ENCODE measurements at places on chromosomes 16 and 17.

DNA sequence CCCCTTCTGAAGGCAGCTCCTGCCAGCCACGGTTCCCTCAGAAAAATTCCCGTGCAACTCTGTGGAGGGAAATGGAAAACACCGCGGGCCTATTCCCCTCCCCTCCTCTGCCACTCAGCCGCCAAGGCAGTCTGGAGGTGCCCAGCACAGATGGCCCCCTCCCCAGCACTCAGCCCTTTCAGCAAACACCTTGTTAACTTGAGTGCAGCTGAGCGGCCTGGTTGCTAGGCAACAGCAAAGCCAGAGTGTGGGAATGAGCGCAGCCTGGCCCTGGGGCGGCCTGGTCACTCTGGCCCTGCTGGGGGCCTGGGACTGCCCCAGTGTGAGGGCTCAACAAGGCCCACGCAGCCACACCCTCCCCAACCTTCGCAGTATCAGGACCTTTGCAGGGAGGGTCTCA lies 32.8 kb downstream of the CACNA1G start:
- no peak for DNase-seq

- peak; percentile 77 for DNase-seq
Observed at GRCh38 chr17:29588562-29589411, 661 bp downstream of the GIT1 start.

DNA sequence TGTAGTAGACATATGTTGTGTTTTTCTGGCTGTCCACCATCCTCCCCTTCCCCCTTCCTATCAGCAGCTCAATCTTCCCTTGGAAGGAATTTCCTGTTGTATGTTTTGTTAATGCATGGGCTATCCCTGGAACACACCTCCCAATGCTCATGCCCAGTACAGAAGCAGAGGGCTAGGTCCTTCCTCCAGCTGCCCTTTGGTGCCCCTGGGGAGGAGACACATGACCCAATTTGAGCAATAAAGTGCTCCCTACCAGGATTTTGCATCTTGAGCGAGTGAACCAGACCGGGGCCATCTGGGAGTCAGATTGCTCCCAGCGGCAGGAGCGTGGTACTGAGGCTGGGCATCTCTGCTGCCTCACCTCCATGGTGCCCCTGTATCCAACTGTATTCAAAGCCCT lies 141.5 kb upstream of the MED13 start:
- no peak for DNase-seq

GRCh38 chr16:4935241-4935855 lies 1.6 kb downstream of the PPL start:
- no peak for DNase-seq

GRCh38 chr17:78450696-78451345 lies 72.4 kb downstream of the PGS1 start:
- no peak for DNase-seq

- DNase-seq, result no peak
Observed at GRCh38 chr17:3695129-3695722, 729 bp downstream of the P2RX5 start.

DNA sequence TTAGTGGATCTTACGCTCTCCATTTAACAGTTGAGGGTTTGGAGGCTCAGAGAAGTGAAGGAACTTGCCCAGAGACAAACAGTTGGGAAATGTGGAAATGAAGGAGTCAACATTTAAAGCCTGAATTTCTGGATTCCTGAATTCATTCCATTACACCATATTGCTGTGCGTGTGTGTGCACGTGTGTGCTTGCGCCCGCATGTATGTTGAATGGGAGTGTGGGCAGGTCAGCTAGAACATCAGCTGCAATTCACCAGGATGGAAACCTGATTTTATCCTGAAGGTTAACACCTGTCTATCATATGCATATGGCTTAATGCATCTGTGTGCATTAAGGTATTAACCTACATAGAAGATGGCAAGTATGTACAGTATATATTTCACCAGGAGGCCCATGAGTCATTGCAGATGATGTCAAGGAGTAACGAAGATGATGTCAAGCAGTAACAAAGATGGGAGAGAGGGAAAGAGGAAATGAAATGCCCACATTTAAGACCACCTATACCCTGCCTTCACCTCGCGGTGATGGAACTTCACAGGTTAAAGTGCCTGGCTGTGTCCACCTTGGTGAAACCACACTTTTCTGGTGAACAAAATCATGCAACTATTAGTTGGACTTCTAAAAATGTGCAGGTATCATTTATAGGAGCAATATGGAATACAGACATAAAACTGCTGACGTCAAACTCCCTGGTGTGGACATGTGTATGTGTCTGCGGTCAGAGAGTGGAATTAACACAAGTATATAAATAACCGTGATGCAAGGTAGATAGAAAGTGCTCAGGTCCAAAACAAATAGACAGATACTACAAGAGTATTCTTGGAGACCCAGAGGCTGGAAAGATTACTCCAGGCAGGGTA lies 832 bp upstream of the ADAP2 start:
- DNase-seq, result no peak

- DNase-seq, result no peak
Observed at GRCh38 chr17:2108170-2108569, 53.3 kb downstream of the HIC1 start.

GRCh38 chr17:82021107-82021899 lies 1.4 kb downstream of the CENPX start:
- DNase-seq, result peak; percentile 63

DNA sequence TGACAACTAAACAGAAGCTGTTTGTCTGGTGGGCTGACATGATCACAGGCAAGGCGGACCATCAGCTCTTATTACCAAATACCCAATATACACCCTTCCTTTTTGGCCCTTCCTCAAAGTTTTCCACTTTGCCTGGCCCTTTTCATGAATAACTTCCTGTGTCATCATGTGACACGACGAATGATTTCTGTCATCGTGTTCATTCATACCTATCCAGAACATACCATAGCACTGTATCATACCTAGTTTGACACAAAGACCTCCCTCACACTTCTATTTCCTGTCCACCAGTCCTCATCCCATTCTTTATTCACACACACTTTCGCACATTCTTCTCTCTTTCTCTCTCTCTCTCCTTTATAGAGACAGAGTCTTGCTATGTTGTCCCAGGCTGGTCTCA lies 131.8 kb downstream of the STX8 start:
- no peak for DNase-seq

DNA sequence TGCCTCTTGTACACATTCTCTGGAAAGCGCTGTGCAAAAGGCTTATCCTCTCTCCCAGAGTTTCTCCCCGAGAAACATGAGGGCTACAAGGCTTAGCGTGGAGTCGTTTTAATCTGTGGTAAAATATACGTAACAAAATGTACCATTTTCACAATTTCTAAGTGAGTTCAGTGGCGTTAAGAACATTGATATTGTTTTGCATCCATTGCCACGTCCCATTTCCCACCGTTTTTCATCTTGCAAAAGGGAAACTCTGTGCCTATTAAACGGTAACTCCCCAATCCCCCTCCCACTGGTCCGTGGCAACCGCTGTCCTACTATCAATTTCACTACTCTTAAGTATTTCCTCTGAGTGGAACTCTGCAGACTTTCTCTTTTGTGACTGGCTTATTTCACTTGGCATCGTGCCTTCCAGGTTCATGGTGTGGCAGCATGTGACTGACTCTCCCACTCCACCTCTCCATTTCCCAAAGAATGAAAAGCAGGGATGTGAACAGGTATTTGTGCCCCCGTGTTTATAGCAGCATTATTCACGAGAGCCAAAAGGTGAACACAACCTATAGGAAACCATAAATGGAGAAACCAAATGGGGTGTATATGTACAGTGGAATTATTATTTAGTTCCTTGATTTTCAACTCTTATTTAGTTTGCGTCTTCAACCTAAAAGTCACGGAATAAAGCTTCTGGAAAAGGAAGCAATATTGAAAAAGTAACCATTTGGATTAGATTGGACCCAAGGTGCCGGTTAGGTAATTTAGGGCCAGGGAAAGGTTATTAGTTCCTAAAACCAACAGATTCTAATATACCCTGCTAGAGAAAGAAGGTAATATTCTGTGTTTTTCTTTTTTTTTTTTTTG lies 1.1 kb upstream of the USP32 start:
- DNase-seq, result no peak

- no peak for DNase-seq
Observed at GRCh38 chr16:68086336-68086841, 1.2 kb downstream of the NFATC3 start.

DNA sequence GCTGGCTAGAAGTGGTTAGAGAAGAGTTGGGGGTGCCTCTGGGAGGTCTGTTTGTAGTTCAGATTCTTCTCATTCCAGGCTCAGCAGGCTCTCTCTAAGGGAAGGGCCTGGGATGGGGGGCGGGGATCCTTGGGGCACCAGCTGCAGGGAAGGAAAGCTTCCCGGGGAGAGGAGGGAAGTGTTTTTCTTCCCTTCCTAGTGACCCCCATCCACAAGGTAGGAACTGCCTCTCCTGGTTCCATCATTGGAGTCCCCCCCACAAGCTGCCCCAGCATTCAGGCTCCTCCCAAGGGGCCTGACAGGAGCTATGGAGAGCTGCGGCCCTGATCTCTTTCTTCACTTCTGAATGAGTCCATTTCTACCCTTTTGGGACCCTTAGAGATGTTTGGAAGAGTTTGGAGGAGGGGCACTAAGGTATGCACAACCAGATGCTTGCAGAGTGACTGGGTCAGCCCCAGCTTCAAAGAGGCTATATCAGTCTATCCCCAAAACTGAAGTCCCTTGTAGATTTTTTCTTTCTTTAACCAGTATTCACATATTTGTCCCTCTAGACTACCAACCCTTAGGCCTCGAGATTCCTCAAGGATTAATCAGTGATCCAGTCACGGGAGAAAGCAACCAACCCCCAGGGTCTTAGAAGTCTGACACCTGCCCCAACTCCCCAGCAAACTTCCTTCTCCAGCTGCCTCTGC lies 13.9 kb upstream of the FZD2 start:
- no peak for DNase-seq

DNA sequence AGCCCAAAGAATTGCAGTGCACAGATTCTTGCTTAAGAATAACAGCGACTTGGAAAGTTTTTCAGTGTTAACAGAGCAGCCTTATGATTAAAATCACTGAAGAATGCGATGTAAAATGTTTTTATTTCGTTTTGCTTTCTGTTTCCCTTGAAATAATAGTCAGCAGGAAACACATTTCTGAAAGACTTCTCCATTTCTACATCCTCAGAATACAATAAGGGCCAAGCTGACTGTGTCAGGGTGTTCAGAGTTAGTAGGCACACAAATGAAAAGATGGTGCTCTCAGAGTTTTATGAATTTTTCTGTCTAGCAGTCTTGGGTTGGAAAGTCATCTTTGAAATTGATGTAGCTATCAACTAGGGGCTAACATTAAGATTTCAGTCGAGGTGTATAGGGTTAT lies 582.9 kb upstream of the RBFOX1 start:
- DNase-seq, result no peak

DNA sequence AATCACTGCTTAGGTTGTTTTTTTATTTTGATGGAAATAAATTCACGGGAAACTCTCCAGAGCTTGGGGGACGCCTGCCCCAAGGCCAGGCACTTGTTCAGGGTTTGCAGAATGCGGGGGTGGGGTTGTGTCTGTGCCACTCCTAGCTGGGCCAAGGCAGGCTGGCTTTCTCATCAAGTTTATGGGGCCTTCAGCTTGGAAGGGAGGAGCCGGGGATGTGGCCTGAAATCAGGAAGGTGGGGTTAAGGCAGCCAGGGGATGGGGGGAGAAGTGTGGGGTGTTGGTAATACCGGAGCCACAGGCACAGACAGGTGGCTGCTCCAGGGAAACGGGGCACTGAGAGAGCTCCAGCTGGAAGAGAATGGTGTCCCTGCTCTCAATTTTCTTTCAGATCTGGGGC lies 1.7 kb upstream of the CHAD start:
- no peak for DNase-seq

DNA sequence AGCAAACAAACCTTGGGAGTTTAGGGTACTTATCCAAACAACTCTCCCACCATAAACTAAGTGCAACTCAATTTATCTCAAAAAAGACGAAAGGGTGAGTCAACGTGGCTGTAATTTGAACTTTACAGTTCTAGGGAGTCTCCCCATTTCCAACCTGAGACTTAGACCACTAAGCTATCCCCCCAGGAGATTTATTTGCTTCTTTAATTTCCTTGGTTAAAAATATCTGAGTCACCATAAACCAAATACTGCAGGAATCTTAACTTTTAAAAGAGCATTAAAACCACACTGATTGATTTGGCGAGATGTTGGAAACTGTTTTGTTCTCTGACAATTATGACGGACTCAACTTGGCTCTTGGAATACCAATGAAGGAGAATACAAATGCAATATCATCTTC lies 299.3 kb upstream of the SOX9 start:
- DNase-seq, result no peak

- peak; percentile 92 for DNase-seq
Observed at GRCh38 chr17:4412933-4413831, 20.6 kb upstream of the SPNS3 start.

DNA sequence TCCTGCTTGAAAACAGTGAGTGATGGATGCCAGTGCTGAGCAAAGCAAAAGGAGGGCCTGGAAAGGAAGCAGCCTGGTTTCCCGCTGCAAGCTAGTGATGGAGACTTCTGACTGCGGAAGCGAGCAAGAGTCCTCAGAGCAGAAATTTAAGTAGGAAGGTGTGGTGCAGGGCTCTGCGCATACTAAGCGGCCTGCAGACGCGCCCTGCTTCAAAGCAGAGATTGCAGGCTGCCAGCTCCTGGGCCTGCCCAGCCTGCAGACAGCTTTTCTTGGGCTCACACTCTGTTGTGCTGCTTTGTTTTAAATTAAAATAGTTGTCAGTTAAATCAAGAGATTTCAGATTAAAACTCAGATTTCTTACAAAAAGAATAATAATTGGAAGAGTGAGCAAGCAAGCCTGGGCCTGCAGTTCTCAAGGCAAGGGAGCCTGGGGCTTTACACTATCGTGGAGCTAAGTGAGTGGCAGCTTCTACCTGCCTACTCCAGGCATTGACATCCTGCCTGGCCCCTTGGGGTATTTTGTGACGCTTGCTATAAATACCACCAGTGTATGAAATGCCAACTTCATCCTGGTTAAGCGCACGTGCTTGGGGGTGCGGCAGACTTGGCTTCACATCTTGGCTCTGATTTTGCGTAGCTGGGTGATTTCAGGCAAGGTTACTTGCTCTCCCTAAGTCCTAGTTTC lies 237.3 kb downstream of the XYLT1 start:
- no peak for DNase-seq

- no peak for DNase-seq
Observed at GRCh38 chr17:78960928-78961327, 18.8 kb downstream of the LGALS3BP start.

GRCh38 chr16:24053099-24053946 lies 202.8 kb upstream of the CACNG3 start:
- no peak for DNase-seq

DNA sequence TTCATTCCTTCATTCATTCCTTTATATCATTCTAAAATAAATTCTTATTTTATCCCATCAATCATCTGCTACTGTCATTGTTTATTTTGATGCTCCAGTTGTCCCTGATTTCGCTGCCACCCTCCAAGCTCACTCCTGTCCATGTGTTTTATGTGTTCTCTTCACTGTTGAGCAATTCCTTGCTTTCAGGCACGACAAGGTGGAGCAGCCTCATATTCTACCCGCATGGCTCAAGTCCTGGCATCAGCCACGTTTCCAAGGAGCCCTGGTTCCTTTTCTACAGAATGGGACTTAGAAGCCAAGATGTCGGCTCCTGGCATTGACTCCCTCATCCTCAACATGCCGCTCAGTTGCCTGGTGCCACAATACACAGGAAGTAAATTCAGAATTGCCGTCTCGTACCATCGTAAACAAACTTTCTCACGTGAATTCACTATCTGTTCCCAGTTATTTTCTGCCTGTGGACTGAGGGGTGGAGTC lies 139.0 kb downstream of the RPTOR start:
- no peak for DNase-seq

Data from activated CD8-positive, alpha-beta memory T cell treated with anti-CD3 and anti-CD28 coated beads, Interleukin-2, amount 50 U/mL, for 4 hours (primary cell).